Activated CD4-positive, CD25-positive, alpha-beta regulatory T cell (primary cell): ENCODE measurements at places on chromosomes 2 and 18.

DNA sequence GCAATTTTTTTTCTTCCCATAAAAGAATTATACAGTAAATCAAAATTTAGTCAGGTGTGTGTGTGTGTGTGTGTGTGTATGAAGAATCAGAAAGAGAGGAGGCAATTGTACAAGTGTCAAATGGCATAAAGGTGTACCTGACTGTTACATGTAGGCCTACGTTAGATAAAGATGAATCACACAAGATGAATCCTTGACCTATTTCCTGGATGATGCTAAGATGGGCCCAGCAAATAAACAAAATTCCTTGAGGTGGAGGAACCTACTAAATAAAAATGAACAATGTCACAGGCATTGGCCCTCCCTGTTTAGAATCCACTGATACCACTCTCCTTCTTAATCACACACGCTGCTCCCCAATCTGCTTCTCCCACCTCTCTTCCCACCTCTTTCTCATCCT is 79.7 kb upstream of the LRATD1 start:
- no peak for DNase-seq

GRCh38 chr2:34069604-34070003 is 470.5 kb upstream of the FAM98A start:
- DNase-seq = no peak

GRCh38 chr2:26043862-26044696 is 10.2 kb downstream of the RAB10 start:
- no peak for DNase-seq

- DNase-seq = no peak
Observed at GRCh38 chr2:171673905-171674304, 13.4 kb upstream of the DYNC1I2 start.

DNA sequence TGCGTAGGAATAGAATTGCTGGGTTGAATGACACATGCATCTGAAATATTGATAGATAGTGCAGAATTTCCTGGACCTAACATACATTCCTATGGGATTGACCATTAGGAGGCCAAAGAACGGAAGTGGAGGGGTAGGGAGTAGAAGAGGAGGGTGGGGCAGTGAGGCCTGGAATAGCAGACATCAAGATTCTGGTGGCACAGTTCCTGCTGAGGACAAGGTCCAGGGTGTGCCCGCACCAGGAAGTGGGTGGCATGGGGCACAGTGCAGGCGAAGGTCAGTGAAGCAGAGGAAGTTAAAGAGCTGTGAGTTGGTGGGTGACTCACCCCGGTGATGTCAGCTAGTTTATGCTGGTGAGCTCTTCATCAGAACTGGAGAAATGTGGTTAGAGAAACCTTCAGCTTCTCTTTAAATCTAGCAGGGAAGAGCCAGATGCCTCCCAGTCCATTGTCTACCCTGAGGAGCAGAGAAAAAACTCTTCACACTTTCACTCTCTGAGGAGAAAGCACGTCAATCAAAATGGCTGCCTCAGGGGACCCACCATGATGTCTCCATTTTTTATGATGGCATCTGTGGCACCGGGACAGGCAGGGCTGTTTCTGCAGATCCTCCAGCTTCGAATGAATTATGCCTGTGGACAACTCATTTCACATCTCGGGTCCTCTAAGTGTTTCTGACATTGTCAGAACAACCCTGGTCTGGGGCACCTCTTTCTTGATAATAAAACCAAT is 55.9 kb upstream of the CTLA4 start:
- peak; percentile 50 for DNase-seq

DNA sequence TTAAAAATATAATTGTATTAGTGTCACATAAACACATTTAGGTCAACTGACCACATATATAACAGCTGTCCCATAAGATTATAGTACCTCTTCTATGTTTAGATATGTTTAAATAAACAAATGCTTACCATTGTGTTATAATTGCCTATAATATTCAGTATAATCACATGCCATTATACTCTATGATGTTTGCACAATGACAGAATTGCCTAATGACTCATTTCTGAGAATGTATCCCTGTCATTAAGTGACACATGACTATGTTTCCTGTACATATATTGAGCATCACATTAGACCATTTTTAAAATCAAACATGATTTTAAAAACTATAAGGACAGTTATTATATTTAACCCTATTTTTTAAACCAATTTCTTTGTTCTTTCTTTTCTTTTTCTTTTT is 89.8 kb downstream of the HS6ST1 start:
- no peak for DNase-seq

DNA sequence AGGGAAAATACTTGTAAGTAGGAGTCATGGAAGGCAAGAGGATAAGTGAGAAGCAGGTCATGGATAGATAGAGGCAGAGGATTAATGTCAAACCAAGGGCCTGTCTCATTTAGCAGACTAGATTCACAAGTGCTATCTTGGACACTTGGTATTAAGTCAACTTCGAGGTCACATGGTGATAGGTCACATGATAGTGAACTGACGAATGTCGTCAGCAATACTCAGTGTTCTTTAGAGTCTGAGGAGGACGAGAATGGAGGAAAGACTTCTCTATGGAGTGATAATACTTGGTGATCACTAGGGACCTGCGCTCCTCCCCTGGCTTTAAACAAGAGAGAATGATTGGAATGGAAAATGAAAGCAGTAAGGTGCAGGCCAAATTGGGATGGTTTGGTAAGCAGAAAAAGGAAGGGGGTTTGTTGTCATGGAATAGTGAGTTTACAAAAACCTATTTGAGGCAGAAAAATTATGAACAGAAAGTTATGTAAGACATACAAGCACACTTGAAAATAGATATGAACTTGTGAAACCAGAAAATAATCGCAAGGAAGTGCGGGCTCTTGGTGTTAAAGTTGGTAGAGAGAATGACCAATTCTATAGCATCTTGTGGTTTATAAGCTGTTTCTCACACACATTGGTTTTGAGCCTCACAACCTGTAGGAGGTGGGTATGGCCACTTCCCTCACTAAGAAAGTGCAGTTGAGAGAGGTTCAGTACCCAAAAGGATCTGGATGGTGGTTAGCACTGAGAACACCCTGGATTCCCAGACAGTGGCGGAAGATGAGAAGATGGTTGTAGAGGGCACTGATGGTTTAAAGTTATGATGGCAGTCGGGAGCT is 141.5 kb downstream of the WDSUB1 start:
- no peak for DNase-seq

GRCh38 chr2:222604749-222605515 is 51.0 kb downstream of the FARSB start:
- DNase-seq = no peak

DNA sequence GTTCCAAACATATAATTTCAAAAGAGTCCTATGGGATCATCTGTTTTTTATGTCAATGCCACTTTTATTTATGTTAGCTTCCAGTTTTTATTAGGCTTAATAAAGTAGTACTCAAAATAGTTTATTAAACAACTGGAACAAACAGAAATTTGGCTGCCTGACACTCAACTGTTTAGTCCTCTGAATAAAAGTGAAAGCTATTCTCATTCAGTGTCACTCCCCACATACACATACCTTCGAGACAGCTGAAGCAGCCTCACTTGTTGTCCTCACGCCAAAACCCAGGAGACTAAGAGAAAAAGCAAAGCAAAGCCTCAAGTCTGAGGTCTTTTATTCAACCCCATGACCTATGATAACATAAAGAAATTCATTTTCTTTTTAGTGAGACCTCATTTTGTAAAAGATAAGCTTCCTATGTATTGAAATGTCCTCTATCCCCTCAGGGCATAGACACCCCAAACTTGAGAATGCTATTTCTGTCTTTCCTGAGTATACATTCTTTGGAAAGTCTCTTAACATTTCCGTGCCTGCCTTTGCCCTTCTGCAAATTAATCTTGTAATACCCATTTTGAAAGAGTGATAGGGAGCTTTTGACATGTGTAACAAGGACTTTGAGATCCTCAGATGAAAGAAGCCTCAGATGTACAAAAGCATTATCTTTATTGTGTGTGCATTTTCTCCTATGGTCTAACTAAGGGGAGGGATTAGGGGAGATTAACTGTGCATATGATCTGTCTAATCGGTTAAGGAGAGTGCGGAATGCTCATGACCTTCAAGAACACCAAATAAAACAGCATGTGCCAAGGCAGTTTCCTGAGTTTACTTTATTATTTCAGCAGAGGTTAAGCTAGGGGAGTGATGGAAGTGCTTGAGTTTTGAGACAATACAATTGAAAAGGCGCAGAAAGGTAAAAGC is 1523.7 kb upstream of the PIK3C3 start:
- no peak for DNase-seq

- DNase-seq = no peak
Observed at GRCh38 chr18:76461692-76462325, 33.2 kb downstream of the ZNF516 start.

- no peak for DNase-seq
Observed at GRCh38 chr2:48415836-48416515, 114.0 kb upstream of the STON1 start.

- DNase-seq = no peak
Observed at GRCh38 chr2:55031505-55031904, 18.7 kb downstream of the RTN4 start.

DNA sequence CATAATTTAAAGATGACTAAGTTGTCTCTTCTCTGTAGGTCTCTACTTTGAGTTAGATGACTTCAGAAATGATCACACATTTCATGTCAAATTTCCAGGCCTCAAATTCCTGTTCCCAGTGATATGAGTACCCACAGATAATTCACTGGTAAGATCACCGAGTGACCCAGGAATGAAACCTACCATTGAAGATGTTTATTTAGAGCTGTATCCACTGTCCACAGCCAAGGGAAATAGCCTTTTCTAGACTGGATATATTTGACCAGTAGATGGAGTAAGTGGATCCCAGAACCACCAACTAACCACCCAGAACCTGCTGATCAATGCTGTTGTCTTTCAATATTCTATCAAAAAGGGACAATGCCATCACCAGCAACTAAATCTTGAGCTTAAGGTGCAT is 238.8 kb downstream of the SLC8A1 start:
- no peak for DNase-seq

DNA sequence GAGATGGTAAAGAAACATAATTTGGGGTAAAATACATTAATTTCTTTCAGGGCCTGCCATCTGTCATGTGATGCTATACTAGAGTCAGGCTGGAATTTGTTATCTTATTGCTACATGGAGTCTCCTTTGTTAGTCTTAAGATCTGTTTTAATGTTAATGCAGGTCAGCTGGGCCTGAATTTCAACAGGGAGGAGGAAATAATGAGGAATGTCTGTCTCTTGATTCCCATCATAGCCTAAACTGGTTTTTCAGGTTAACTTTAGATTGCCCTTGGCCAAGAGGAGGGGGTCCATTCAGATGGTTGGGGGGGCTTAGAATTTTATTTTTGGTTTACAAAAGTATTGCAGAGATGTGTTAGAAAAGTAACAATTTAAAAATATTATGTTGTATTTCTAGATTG is 19.0 kb upstream of the FEZ2 start:
- no peak for DNase-seq

- DNase-seq = no peak
Observed at GRCh38 chr2:18605115-18605514, 15.7 kb upstream of the NT5C1B start.

GRCh38 chr2:118269408-118270051 is 181.3 kb downstream of the INSIG2 start:
- DNase-seq = no peak

- no peak for DNase-seq
Observed at GRCh38 chr18:46333431-46334135, 229.4 kb downstream of the HAUS1 start.

GRCh38 chr2:215760557-215760956 is 252.8 kb downstream of the MREG start:
- no peak for DNase-seq

GRCh38 chr18:9684881-9685614 is 23.1 kb upstream of the RAB31 start:
- no peak for DNase-seq

- DNase-seq = no peak
Observed at GRCh38 chr2:216554286-216554685, 55.6 kb downstream of the RPL37A start.

- DNase-seq = no peak
Observed at GRCh38 chr2:159147690-159148089, 138.8 kb downstream of the WDSUB1 start.

DNA sequence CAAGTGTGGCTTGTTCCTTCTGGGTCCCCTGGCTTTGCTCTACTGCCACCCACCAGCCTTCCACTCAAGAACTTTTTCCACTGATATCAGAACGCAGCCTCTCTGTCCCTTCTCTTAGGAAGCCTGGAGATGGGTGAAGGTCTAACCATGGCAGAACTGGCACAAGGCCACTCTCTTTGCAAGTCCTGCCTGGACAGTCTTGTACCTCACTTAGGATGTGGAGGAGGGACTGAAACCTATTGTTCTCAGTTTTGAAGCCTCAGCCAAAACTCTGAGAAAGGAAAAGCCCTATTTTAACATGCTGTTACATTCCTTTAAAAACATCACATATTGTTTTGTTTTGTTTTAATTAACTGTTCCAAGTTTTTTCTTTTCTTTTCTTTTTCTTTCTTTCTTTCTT is 58.9 kb upstream of the NCOA1 start:
- DNase-seq = no peak

DNA sequence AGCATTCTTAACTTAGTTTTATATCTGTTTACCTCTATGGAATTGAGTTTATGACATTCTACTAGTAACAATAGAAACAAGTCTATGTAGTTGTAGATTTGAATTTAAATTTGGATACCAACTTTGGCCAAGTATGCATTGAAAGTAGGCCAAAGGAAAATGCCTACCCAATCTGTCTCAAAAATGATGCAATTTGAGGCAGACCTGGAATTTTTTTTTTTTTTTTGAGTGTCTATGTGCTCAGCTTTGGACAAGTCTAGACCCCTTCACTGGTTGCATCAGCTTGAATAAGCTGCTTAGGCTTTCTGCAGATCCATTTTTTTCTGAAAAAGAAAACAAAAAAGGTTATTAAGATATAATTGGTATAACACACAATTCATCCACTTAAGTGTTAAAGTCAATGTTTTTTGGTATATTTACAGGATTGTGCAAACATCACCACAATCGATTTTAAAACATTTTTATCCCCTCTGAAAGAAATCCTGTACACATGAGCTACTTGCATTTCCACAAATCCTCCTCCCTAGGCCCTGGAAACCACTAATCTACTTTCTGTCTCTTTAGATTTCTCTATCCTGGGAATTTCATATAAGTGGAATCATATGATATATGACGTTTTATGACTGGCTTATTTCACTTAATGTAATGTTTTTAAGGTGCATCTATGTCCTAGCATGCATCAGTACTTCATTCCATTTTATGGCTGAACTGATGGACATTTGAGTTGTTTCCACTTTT is 185.1 kb upstream of the CCDC68 start:
- DNase-seq = no peak

GRCh38 chr2:24734741-24735140 is 58.5 kb downstream of the PTRHD1 start:
- DNase-seq = no peak

GRCh38 chr2:67858886-67859285 is 203.9 kb downstream of the C1D start:
- DNase-seq = no peak

DNA sequence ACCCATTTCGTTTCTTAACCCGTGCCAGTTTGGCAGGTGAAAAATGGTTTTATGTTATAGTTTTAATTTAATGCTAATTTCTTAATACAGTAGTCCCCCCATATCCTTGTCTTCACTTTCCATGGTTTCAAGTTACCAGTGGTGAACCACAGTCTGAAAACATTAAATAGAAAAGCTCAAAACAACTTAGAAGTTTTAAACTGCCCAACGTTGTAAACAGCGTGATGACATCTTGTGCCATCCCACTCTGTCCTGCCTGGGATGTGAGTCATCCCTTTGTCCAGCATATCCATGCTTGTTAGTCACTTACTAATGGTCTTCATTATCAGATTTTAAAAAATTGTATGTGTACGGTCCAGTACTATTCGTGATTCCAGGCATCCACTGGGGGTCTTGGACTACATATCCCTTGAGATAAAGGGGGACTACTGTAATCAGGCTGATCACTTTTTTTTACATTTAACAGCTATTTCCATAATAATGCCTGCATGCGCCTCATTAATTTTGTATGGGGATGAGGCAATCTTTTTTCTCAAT is 31.9 kb downstream of the SLC66A3 start:
- no peak for DNase-seq
